ENCODE measurements at places on chromosomes 3 and 15. TPM values are rescaled to one million over a fixed set of nuclear protein-coding genes. Genes with fewer than 3 reads are reported as not detected.

DNA sequence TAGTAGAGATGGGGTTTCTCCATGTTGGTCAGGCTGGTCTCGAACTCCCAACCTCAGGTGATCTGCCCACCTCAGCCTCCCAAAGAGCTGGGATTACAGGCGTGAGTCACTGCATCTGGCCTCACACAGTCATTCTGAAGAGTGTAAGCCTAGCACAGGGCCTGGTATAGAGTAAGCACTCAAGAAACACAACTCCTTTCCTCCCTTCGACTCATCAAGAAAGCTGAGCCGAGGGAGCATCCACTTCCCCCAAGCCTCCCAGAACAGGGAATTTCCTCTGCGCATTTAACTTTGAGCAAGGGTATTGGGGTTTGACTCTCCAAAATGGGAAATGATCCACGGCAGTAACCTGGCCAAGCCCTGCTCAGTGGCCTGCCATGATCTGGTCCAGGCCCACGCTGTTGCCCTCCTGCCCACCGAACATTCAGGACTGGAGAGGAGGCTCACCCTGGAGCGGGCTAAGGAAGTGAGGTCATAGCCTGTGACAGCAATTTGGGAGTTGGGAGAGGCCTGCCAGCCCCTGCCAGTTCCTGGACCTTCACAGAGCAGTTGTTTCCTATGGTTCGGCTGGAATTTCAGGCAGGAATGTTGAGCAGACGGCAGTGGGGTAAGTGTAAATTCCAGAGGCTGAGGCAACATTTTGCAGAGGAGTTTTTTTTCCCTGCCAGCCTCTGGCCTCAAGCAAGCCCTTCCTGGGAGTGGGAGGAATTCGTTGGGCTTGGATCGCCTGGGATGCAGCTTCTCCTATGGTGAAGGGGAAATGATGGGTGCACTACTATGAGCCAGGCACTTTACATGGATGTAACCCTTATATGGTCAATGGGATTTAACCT, 21.2 kb upstream of the SMAD3 start:
- DNase-seq: no peak

DNA sequence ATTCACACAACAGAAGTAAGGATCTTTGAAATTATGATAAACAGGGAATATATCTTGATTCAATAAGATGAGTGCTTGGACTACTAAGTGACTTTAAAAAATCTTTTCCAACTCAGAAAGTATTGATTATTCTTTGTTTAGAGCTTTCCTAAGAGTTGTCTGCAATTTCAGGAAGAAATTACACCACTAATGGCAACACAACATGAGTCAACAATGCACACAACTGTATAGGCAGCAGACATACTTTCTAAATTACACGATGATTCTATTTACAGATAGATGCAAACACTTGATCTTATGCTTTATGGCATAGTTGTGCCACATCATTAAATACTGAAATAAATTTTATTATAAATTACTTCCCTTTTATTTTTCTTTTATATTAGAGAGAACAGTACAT, 4.4 kb downstream of the NAA50 start:
- DNase-seq: no peak

DNA sequence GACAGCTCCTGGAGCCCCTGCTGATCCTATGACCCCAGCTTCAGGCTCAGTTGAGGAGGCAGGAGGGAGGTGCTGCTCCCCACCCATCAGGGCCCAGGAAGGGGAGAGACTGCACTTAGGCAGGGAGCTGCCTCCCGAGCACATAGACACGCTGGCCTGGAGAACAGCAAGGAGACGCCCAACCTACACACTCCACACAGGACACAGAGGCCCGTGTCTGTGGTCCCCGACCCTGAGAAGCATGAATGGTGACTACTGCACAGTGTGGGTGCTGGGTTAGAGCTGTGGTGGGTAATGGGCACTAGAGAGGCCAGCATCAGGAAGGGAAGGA, 1.1 kb upstream of the HHATL start:
- DNase-seq: no peak

DNA sequence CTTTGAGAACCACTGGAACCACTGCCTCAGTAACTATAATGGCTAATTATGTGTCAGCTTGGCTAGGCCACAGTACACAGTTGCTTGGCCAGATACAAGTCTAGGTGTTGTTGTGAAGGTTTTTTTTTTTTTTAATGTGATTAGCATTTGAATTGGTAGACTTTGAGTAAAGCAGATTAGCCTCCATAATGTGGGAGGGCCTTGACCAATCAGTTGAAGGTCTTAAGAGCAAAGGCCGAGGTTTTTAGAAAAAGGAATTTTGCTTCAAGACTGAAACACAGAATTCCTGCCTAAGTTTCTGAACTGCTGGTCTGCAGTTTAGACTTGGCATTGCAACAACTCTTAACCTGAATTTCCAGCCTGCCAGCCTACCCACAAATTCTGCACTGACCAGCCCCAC, 451.6 kb upstream of the AZI2 start:
- no peak for DNase-seq

DNA sequence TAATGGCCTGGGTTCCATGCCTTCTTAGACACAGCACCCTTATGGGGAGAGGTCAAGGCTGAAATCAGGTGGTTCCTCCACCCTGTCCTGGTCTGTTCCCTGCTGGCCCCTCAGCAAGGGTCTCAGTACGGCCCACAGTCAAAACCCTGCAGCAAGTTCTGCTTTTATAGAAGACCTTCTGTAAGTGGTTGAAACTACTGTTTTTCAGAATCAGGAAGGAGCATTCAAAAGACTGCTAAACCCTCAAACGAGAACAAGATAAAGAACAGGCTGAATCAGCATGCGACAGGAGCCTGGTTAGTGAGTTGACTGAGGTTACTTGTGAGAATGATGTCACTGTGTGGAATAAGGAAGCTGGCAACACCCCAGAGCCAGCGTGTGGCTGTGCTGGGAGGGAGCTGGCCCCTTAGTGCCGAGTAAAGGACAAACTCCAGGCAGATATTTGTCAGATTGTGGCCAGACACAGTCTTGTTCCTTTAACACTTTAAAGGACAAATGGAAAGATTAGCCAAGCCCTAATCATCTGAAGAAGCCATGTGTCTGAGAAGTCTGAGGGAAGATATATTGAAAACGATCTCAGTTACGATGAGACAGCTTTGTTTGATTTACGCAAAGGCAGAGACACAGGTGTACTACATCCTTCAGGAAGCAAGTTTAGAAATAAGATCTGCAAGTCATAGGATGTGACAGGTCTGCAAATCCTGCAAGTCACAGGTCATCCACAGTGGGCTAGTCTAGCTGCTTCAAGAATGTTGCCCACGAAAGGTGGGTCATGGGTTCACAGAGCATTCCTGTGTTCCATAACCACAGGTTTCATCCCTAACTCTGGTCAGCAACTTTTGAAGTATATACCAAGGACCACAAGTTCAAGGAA, 54.0 kb downstream of the B3GNT5 start:
- DNase-seq: peak; percentile 89

The DCUN1D1 gene
- 25.6 TPM for total RNA-seq

The ZNF502 gene
- total RNA-seq: 9.6 TPM

All from prostate gland (tissue), 2 donors.